KG1 (cell line): ENCODE measurements at places on chromosomes 5 and 9.

DNA sequence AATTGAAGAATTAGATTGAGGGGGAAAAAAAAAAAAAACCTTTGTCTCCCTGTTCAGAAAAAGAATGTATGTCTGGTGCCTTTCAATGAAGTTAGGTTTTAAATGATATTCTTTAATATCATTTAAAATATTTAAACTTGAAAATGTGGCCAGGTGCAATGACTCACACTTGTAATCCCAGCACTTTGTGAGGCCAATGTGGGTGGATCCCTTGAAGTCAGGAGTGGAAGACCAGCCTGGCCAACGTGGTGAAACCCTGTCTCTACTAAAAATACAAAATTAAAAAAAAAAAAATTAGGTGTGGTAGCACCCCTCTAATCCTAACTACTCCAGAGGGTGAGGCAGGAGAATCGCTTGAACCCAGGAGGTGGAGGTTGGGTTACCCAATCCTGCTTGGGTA lies 111.1 kb upstream of the RASA1 start:
- DNase-seq: no peak

DNA sequence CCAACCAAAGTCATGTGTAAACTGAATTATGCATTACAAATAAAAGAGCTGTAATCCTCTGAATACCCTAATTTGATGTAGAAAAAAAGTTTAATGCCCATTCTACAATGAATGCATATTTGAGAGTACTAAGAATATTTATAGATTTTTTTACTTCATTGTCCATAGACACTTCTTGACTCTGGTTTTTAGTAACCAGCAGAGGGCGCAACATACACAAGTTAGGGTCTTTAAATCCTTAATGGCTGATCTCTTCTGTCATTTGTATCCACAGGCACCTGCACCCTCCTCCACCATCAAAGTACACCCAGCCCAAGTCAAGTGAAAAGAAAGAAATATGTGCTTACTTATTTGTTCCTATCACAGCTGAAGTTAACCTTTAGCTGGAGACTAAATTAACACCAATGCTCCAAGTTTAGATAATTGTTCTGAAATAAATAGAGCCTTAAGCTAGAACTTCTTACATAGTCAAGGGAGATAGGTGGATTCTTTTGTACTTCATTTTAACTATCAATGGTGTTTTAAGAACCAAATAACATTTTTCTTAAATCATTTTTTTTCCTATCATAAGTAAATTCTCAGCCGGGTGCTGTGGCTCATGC lies 524.2 kb upstream of the DAB2 start:
- peak; percentile 33 for DNase-seq

GRCh38 chr5:173984218-173984617 lies 4.8 kb upstream of the C5orf47 start:
- no peak for DNase-seq

DNA sequence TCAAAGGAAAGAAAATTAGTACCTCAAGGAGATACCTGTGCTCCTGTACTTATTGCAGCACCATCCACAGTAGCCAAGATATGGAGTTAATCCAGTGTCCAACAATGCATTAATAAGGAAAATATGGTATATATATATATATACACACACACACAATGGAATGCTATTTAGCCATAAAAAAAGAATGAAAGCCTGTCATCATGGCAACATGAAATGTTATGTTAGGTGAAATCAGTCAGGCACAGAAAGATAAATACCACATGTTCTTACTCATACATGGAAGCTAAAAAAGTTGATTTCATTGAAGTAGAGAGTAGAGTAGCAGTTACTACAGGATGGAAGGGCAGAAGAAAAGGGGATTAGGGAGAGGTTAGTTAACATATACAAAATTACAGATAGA lies 601.5 kb downstream of the ANXA1 start:
- DNase-seq: no peak

GRCh38 chr5:14035859-14036503 lies 91.5 kb upstream of the DNAH5 start:
- peak; percentile 7 for DNase-seq

DNA sequence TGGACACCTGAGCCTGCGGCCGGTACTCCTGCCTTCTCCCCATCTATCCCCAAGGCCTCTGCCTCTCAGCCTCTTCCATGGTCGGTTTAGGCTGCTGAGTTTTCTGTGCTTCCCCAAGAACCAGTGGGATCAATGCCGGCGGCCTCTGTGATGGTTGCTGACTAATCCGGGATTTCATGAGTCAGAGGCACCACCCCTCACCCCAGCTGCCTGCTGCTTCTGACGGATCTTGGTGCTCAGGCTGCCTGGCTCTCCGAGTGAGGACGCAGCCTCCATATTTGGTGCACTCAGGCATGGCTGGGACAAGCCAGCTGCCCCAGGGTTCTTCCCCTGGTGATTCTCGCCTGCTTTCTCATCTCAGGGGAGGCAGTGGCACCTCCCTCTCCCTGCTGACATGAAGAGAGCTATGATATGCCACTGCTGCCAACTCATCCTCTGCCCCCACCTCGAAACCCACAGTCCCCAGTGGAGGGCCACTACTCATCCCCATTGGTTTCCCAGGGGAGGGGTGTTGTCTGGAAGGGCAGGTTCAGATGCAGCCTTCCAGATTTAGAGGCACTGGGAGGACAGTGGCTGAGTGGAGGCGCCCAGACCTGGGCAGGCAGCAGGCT lies 3.3 kb upstream of the MAN1B1 start:
- DNase-seq: no peak
